ENCODE measurements at places on chromosomes 16 and 17.

GRCh38 chr17:14353861-14354474 is 53.1 kb downstream of the HS3ST3B1 start:
- no peak for DNase-seq

DNA sequence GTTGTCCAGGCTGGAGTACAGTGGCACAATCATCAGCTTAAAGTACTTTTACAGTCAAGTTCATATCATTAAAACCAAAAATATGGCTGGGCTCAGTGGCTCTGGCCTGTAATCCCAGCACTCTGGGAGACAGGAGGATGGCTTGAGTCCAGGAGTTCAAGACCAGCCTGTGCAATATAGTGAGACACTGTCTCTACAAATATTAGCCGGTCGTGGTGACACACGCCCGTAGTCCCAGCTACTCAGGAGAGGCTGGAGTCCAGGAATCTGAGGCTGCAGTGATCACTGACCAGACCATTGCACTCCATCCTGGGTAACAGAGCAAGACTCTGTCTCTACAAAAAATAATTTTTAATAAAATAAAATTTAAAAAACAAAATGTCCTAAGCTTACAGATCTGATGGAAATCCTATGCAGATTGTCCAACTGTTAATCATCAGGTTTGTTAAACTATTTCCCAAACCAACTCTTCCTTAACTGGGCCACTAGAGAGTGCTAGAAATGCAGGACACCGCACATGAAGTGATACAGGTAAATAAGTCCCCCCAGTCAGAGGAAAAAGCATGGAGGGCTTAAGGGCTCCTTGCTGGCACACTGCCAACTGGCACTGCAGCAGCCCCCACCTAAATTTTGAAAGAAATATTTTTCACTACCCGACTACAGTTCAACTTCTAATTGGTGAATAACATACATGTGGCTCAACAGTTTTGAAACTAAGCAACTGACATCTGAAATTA is 2.8 kb downstream of the USP22 start:
- no peak for DNase-seq

GRCh38 chr17:74833501-74834377 is 25.9 kb downstream of the GRIN2C start:
- no peak for DNase-seq

DNA sequence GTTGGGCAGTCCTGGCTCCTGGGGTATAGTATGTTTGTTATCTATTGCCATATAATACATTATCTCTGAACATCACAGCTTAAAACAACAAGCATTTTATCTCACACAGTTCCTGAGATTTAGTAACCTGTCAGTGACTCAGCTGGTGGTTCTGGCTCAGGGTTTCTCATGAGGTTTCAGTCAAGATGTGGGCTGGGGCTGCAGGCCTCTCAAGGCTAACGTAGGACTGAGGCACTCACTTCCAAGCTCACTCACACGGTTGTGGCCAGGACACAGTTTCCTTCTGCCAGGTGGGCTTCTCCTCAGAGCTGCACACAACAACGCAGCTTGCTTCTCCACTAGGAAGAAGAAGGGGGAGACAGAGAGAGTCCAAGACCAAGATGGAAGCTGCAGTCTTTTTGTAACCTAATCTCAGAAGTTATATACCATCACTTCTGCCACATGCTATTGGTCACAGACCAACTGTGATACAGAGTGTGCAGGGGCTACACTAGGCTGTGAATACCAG is 10.3 kb upstream of the MED13 start:
- DNase-seq: no peak

DNA sequence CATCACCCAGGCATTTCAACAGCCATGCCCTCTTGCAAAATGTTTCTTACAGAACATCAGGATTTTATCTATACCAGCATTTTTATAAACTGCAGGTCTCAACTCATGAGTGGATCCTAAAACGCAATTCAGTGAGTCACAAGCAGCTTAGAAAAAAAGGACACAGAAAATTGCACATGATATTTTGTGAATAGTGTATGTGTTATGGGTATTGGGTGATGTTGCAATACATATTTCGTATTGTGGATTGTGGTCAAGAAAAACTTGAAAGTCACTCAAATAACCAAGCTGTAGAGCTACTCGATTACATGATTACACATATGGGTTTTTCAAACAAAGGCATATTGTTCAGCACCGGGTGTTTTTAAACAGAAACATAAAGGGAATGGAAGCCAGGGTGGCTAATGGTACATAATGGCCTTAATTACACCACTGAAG is 1.4 kb downstream of the WIPI1 start:
- DNase-seq: no peak

- no peak for DNase-seq
Measured at GRCh38 chr17:82718986-82719685, 2.6 kb downstream of the FN3KRP start.

- no peak for DNase-seq
Measured at GRCh38 chr16:66107661-66108060, 258.8 kb upstream of the CDH5 start.

GRCh38 chr16:2825049-2825742 is 4.9 kb upstream of the ZG16B start:
- no peak for DNase-seq

- DNase-seq: peak; percentile 43
Measured at GRCh38 chr16:12096157-12096777, 119.7 kb downstream of the SNX29 start.

GRCh38 chr17:31469959-31470358 is 78.5 kb downstream of the RAB11FIP4 start:
- no peak for DNase-seq

- DNase-seq: no peak
Measured at GRCh38 chr16:58085171-58085570, 44.0 kb downstream of the CFAP20 start.

- DNase-seq: no peak
Measured at GRCh38 chr16:1871974-1872635, at the start of gene MEIOB. Gene MEIOB (minus strand): TSS chr16:1872164. CDS start chr16:1868175, 3,989 bp downstream.

GRCh38 chr16:70402916-70403659 is 35.8 kb downstream of the ST3GAL2 start:
- no peak for DNase-seq

DNA sequence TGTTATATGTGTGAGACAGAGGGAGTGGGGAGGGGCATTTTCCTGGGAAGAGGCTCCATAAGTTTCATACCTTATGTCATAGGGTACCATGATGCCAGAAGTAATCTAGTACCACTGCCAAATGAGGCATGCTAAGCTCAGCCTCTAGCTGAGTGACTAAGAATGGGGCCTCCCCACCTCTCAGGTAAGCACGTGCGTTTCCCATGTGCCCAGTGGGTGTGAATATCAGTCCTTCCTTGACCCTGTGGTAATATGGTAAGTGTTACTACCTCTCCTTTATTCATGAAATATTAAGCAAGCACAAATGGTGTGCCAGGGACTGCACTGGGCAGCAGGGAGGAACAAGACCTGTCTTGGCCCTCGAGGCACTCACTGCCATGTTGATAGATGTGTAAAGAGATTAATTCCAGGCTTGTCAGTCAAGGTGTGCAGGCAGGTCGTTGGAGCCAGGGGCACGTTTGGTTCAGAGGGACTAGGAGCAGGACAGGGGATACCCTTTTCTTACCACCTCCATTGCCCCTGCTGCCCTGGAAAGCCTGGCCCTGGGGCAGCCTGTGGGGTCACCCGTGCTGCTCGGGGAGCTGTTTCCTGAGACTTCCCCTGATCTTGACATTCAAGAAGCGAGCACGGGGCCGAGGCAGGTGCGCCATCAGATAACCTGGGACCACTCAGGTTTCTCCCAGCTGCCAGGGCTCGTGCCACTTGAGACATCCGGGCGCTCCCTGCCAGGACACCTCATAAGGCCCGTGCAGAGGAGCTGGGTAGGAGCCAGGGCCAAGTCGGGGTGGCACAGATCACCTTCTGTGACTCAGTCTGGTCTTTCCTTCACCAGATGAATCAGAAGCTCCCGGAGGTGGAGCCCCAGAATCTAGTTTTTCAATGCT is 8.8 kb downstream of the RSAD1 start:
- no peak for DNase-seq

- DNase-seq: no peak
Measured at GRCh38 chr17:49997301-49997650, 2.3 kb upstream of the DLX3 start.

GRCh38 chr17:57876866-57877237 is 27.0 kb upstream of the MRPS23 start:
- DNase-seq: no peak

- no peak for DNase-seq
Measured at GRCh38 chr16:10514369-10515055, 65.9 kb downstream of the EMP2 start.

DNA sequence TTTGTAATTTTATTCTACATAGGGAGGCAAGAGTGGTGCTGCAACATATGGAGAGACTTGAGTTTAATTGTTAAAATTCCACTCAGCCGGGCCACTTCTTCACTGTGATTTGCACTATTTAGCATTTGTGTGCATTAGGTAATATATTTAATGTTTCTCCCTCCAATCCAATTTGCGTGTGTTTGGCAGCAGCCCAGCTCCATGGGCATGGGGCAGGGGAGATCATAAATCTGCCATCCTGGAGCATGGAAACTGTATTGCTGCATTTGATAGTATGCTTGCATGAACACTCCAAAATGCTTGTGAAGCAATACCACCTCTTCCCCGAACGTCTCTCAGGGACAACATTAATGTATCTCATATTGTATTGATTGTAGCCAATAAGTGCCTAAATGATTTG is 339.1 kb upstream of the RBFOX1 start:
- DNase-seq: no peak

- DNase-seq: no peak
Measured at GRCh38 chr17:74654742-74655141, 31.2 kb upstream of the CD300E start.

DNA sequence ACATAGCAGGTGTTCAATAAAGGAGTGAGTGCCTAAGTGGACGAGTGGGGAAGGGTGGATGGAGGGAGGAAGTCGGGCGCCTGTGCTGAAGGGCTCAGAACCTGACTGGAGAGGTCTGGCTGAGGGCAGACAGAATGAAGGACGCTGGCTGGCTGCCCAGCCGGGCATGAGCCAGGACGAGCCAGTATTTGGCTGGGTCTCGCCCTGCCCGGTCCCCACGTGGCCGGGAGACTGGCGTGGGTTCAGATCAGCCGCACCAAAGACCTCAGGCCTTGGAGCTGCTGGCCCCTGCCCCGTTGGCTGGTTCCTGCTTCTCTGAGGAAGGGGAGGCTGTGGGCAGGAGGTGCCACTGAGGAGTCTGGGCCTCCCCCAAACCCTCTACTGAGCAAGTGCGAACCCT is 79.8 kb downstream of the ENGASE start:
- DNase-seq: peak; percentile 45

DNA sequence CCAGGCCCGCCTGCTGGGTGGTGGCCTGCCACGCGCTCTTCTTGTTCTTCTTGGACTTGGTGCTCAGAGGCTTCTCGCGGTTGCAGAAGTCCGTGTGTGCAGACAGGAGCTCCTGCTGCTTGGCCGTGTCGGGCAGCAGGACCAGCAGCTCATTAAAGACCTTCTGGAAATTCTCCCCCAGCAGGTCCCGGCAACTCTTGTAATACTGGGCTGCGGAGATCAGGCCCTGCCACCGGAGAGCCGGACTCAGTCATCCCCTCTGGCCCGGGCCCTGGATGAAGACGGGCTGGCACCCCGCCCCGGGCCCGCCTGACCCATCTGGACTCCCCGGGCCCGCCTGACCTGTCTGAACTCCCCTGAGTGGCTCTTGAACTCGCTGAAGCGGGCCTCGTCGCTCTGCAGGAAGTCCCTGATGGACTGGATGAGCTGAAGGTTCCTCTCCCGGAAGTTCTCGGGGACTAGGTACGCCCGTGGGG is 8.6 kb downstream of the SYNGR3 start:
- no peak for DNase-seq

- no peak for DNase-seq
Measured at GRCh38 chr16:75402821-75403475, 30.4 kb downstream of the CFDP1 start.

DNA sequence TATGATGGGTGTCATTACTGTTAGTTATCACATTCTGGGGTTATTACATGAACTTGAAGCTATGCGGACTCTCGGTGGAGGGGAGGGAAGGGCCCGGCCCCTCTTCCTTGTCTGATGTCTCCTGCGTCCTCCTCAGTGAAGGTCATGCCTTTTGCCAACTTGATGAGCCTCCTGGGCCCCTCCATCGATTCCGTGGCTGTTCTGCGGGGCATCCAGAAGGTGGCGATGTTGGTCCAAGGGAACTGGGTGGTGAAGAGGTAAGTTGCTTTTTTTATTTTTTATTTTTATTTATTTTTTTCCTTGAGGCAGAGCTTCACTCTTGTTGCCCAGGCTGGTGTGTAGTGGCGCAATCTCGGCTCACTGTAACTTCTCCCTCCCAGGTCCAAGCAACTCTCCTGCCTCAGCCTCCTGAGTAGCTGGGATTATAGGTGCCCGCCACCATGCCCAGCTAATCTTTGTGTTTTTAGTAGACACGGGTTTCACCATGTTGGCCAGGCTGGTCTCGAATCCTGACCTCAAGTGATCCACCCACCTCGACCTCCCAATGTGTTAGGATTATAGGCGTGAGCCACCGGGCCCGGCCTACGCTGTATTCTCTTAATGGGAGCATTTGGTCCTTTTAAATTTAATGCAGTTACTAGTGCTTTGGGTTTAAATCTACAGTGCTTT is 21.6 kb downstream of the POLR3E start:
- peak; percentile 81 for DNase-seq

- peak; percentile 92 for DNase-seq
Measured at GRCh38 chr16:29811170-29811895, 660 bp upstream of the PRRT2 start.

DNA sequence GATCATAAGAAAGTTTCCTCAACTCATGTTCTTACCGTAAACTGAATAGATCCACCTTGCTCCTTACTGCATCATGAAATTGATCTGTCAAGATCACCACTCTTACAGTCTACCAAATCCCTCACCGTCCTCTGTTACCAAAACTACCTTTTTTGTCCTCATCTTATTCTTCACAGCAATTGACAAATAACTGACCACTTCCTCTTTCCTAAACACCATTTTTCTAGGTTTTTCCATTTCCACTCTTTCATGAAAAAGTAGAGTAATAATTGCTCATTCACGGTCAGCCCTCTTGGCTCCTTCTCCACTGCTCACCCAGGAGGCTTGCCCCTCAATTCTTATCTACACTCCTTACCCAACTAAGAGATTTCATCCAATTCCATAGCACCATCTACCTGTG is 44.9 kb downstream of the ABCA5 start:
- DNase-seq: no peak

GRCh38 chr17:49783791-49784190 is 4.7 kb upstream of the KAT7 start:
- DNase-seq: no peak

Measured in left lung (tissue), 14 donors.